ENCODE measurements at places on chromosomes 16 and 17. TPM values are rescaled to one million over a fixed set of nuclear protein-coding genes. Genes with fewer than 3 reads are reported as not detected.

- peak; percentile 48 for DNase-seq
These were observed 53.0 kb upstream of the RPL38 start for GRCh38 chr17:74150428-74151025.

The UBE2Z gene
- total RNA-seq = 60.2 TPM

DNA sequence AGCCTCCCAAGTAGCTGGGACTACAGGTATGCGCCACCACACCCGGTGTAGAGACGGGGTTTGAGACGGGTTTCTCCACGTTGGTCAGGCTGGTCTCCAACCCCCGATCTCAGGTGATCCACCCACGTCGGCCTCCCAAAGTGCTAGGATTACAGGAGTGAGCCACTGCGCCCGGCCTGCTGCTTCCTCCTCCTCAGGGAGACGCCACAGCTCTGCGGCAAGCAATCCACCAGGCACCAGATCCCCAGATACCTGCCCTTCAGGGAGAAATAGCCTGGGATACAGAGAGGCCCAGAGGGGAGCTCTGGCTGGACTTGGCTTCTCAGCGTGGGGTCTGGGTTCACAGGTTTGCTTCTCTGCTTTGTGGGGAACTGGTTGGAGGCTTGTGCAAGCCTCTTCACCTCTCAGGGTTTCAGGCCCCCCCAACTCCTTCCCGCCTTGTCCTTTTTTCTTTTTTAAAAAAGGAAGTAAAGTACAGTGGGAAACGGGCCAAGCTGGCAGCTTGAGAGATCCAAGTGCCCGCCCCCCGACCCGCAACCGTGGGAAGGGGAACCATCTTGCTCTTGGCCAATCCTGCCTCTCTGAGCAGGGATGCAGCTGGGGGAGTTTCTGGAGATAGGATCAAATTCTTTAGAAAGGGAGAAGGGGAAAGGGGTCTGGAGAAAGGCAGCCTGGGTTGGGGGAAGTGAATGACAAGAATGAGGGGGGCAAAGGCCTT lies 2.6 kb upstream of the SPHK1 start:
- no peak for DNase-seq

- DNase-seq = no peak
These were observed 7.9 kb downstream of the MPV17L start for GRCh38 chr16:15403392-15403995.

The HBZ gene
- total RNA-seq = not detected

The PLD2 gene
- 22.2 TPM for total RNA-seq

- DNase-seq = peak; percentile 46
These were observed 19.3 kb downstream of the CD2BP2 start for GRCh38 chr16:30335598-30336474.

DNA sequence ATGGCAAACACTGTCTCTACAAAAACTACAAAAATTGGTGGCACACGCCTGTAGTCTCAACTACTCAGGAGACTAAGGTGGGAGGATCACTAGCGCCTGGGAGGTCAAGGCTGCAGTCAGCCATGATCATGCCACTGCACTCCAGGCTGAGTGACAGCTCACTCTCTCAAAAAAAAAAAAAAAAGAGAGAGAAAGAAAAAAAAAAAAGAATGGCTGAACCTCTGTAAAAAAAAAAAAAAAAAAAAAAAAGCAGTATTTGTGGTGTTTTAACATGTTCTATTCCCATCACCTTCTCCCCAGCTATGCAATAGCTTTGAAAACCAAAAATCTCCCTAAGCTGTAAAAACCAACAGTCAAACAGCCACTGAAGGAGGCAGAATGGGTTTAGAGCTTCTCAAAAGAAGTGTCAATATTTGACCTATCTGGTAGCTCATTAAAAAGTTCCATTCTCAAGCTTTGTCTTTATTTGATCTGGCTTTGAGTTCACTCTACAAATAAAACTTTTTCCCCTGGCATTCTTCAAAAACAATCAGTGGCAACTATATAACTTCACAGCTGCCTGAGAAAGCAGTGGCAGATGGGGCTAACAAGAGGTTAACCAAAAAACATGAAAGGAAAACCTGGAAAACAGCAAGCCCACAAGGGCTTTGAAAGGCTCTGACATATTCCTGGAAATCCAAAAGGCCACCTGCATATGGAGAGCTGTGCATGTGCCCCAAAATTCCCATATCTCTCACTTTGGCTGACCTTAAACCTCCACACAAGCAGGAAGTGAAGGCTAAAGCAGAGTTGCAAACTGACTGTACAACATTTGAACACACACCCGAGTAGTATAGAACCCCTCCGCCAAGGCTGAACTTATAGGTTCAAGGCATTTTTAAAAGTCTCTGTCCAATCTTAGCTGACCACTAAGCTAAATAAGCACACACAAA lies 36.0 kb downstream of the USP32 start:
- DNase-seq = no peak

The TBC1D3G gene
- not detected for total RNA-seq

The TELO2 gene
- total RNA-seq = 20.8 TPM

The CD300LB gene
- 0.23 TPM for total RNA-seq

- no peak for DNase-seq
These were observed 9.4 kb upstream of the KCNJ2 start for GRCh38 chr17:70159980-70160379.

The HOXB13 gene
- not detected for total RNA-seq

The HSPB9 gene
- not detected for total RNA-seq

GRCh38 chr16:3687792-3688191 lies 29.5 kb downstream of the TRAP1 start:
- DNase-seq = no peak

GRCh38 chr16:9372934-9373890 lies 281.8 kb downstream of the HAPSTR1 start:
- DNase-seq = no peak

The TPSG1 gene
- total RNA-seq = 1.3 TPM

DNA sequence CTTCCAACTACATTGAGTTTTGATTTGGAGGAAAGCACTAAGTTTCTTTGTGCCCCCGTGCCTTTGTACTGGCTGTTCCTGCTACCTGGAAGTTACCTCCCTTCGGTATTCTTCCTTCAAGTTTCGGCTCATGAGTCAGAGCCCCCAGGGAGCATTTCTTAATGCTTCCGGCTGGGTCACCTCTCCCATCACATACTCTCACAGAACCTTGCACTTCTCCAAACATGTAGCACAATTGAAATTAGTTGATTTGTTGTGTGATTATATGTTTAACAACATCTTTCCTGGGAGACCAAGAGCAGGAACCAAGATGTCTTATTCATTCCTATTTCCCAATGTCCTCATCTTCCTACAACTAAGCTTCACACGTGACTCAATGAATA lies 158.6 kb upstream of the CDH5 start:
- no peak for DNase-seq

The PIK3R6 gene
- 2.1 TPM for total RNA-seq

- DNase-seq = no peak
These were observed 114.2 kb downstream of the SOX9 start for GRCh38 chr17:72234985-72235384.

- no peak for DNase-seq
These were observed 107.2 kb upstream of the DYNLRB2 start for GRCh38 chr16:80433623-80434022.

The ABCC3 gene
- total RNA-seq = 13.1 TPM

DNA sequence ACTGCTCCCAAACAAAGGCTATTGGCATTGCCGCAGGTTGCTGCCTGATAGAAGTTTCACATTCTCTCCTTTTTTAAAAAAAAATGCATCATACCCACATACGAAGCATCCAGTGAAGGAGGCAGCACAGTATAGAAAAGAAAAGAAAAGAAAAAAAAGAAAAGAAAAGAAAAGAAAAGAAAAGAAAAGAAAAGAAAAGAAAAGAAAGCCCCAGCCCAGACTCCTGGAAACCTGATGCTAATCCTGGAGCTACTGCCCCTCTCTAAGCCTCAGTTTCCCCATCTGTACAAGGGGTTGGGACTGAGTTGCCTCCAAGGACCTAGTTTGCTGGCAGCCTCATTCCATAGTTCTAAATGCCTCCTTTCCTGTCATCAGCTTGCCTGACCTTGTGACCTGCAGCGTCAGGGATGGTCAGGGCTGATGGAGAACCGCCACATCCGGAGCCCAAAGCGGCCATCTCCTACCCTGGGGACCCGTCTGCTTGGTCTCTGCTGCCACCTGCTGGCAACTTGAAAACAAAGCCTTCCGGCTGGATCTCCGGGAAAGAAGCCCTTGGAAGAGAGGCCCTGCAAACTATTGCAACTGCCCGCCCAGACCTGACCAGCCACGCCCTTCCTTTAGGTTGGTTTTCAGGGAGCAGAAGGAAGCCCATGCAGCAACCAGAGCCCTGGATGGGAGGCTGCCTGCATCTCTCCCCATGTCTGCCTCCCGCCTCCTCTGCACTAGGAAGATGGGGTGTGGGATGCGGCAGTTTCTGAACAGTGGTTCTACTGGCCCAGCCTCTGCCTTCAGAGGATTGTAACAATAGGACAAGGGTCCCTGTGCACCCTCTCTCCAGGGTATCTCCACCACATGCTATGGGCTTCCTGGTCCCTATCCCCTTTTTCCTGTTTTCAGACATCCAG lies 13.0 kb downstream of the AIPL1 start:
- DNase-seq = peak; percentile 94

The CCP110 gene
- 19.2 TPM for total RNA-seq

DNA sequence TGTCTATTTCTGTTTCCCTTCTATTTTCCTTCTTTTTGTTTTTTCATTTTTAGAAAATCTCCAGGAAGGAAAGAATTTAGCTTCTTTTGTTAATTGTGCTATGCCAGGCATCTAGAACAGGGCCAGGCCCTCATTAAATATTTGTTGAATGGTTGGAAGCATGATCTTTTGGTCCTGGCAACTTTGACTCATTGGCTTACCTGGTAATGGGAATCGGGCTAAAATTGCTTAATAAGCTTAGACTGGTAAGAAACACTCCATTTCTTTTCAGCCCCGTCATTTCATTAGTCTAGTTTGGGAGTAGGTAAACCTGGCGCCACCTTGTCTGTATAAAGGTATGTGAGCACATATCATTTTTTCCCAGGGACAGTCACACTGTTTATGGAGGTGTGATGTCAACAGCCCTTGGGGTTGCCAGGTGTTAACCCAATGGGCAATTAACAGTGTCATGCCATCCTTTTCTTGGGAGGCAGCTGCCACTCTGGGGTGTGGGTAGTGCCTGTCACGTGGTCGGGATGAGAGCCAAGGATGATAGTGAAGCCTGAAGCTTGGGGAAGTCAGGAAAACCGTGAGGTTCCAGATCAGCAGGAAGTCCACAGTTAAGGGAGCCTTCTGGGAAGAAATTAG lies 9.5 kb upstream of the NDEL1 start:
- DNase-seq = no peak

DNA sequence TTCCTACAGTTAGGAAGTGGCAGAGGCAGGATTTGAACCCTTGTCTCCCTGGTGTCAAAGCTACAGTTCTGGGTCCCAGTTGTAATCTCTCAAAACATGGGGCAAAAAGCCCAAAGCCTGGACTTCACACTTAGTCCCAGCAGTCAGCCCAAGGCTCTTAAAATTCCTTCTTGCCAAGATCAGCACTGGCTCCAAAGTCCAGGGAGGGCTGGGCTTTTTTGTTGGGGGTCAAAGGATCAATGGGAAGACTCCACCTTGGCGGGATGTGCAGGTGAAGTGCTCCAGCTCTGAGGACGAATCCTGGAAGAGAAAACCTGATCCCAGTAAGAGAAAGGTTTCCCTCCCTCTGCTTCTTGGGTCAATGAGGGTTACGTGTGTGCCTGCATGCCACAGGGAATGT lies 195.5 kb downstream of the HAPSTR1 start:
- DNase-seq = no peak

DNA sequence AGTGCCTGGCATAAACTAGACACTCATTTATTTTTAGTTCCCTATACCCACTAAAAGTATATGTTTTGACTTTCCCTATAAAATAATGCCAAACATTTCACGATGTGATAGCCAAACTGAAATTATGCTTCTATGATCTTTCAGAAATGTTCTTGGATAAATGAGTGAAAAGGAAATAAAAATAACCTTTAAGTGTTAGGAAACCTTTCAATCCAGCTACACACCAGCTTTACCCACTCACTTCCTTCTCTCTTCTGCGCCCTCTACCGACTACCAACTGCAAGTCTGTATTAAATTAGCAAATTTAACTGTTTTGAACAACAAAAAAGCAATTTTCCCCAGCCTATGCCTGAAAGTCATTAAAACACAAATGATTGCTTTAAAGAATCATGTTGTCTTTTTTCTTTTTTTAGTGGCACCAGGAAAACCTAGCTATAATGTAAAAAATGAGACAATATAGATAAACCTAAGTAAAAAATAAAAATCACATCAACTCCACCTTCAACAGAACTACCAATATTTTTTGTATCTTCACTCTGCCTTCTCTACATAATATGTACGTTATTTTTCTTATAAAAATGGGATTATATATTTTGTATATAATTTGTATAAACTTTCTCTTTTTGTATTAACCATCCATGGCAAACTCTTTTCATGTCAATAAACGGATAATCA lies 13.2 kb upstream of the TMEM100 start:
- DNase-seq = no peak

The NKD1 gene
- total RNA-seq = 25.7 TPM

The RNF112 gene
- total RNA-seq = 12.6 TPM

The TMEM100 gene
- 15.1 TPM for total RNA-seq

DNA sequence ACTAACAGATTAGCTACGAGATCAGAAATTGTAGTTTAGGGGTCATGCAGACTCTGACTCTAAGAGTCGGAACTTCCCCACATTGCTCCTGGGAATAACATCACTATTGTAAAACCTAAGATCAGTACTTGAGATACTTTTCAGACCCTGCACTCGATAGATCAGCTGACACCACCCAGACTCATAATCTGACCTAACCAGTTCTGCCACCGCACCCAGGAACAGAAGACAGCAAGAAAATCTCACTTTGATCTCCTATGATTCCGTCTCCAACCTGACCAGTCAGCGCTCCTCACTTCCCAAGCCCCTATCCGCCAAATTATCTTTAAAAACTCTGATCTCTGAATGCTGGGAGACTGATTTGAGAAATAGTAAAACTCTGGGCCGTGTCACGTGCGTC lies 27.2 kb upstream of the ASGR2 start:
- no peak for DNase-seq

The MRPL12 gene
- total RNA-seq = 36.8 TPM

DNA sequence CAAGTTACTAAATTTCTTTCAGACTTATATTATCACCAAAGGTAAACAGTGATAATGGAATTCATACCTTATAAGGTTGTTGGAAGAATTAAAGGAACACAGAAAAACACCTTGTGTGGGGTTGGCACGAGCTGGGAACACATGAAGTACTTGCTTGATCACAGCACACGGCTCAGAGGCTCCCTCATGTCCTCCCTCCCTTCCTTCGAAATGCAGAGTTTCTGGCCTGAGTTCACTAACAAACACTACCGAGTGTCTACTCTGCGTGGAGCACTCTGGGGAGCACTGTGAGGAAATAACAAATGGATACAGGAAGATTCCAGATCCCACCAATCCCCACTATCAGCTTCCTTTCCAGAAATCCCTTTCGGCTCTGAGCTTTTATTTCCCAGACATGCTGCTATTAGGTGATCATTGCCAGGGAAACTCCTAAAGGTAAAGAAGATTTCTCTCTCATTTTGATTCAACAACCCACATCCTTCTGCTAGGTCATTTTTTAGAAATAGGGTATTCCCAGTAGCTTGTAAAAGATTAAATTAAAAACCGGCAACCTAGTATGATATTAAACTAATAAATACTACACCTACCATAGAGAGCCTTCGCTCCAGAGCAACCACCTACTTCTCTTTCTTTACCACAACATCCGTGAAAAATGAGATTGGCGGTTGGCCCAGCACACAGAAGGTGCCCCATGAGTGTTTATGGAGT lies 6.1 kb upstream of the HNF1B start:
- no peak for DNase-seq

The CUEDC1 gene
- total RNA-seq = 42.3 TPM

The AIPL1 gene
- total RNA-seq = not detected

The HAGH gene
- 48.2 TPM for total RNA-seq

GRCh38 chr17:33390479-33391176 lies 97.5 kb upstream of the ASIC2 start:
- no peak for DNase-seq
